ENCODE measurements at places on chromosomes 5 and 9. TPM values are rescaled to one million over a fixed set of nuclear protein-coding genes. Genes with fewer than 3 reads are reported as not detected.

- no peak overlapping the region for H3K4me3 ChIP-seq
- DNase-seq: no peak
- no peaks in the 10 kb centered on the region for H3K36me3 ChIP-seq
- no peaks in the 10 kb centered on the region for H3K4me1 ChIP-seq
Measured at GRCh38 chr5:10034001-10034400, 215.7 kb downstream of the ATPSCKMT start.

- H3K36me3 ChIP-seq: peaks cover 3% of the 10 kb centered on the region
- H3K4me1 ChIP-seq: peaks cover 61% of the 10 kb centered on the region
- no peak overlapping the region for H3K4me3 ChIP-seq
- peak overlapping the region; percentile 62 for H3K27ac ChIP-seq
Measured at GRCh38 chr5:172849606-172850453, 15.8 kb downstream of the ERGIC1 start.

GRCh38 chr5:53023969-53024368 lies 34.8 kb downstream of the ITGA2 start:
- H3K27ac ChIP-seq: no peak overlapping the region
- no peaks in the 10 kb centered on the region for H3K36me3 ChIP-seq
- no peaks in the 10 kb centered on the region for H3K4me1 ChIP-seq

- peak overlapping the region; percentile 86 for H3K4me3 ChIP-seq
- H3K36me3 ChIP-seq: no peaks in the 10 kb centered on the region
- peak overlapping the region; percentile 96 for H3K27ac ChIP-seq
- peaks cover 53% of the 10 kb centered on the region for H3K4me1 ChIP-seq
- DNase-seq: peak; percentile 89
Measured at GRCh38 chr9:35618854-35619799, 914 bp upstream of the CD72 start.

DNA sequence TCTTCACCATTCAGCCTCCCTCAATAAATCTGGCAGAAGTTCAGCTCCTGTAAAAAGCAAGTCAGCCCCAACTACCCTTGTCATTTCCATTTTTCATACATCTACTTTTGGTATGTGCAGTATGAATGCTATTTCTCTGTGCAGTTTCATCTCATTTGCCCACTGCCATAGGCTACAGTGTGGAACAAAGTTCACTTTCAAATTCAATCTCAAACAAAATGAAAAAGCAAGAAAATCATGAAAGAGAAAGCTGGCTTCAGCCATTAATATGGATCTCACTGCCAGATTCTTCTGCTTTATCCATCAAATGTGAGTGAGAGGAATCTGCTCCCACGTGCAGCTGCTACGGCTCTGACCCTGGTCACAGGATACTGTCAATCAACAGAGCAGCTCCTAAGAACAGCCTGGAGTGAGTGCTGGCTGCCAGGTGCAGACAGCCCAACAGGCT lies 494.2 kb downstream of the ZNF608 start:
- no peak for DNase-seq
- no peaks in the 10 kb centered on the region for H3K27me3 ChIP-seq
- no peak overlapping the region for H3K4me3 ChIP-seq
- no peaks in the 10 kb centered on the region for H3K36me3 ChIP-seq
- no peaks in the 10 kb centered on the region for H3K4me1 ChIP-seq
- H3K27ac ChIP-seq: no peak overlapping the region

DNA sequence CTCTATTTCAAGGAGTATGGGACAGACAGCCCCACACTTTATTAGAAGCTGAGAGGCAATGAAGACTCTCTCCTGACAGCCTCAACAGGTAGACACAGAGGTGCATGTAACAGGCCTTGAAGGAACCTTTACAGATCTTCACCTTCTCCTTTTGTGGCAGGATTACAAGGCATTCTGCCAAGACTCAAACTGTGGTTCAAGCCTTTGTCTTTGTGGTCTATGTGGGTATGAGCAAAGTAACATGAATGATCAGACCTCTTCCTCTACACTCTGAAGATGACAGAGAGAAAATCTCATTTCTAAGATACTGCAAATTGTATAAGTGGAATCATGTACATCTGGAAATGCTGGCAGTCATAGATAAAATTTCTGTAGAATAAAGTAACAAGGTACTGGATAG lies 346.9 kb downstream of the CDH9 start:
- no peak for DNase-seq
- no peak overlapping the region for H3K27ac ChIP-seq
- H3K27me3 ChIP-seq: no peaks in the 10 kb centered on the region
- no peaks in the 10 kb centered on the region for H3K36me3 ChIP-seq

DNA sequence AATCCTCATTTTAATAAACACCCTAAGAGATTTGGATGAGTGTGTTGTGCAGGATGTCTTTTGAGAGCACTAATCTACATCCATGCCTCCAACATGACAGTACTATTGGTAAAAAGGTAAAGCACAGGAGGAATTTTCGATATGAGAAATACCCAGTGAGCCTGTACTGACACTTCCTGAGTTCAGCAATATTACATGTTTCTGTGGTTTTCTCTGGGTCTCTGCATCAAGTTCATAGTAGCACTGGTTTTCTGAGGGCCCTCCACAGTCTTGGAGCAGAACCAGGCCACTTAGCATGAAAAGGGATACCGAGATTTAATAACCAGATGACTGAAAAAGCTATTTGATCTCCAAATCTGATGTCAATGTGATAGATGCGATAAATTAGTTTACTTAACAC lies 524.1 kb downstream of the TMEM38B start:
- H3K27ac ChIP-seq: no peak overlapping the region
- no peaks in the 10 kb centered on the region for H3K27me3 ChIP-seq
- no peak overlapping the region for H3K4me3 ChIP-seq
- no peak for DNase-seq
- no peaks in the 10 kb centered on the region for H3K36me3 ChIP-seq

The MEIKIN gene
- total RNA-seq: not detected
